NCI-H187 (cell line): ENCODE measurements at places on chromosomes 6 and 20.

DNA sequence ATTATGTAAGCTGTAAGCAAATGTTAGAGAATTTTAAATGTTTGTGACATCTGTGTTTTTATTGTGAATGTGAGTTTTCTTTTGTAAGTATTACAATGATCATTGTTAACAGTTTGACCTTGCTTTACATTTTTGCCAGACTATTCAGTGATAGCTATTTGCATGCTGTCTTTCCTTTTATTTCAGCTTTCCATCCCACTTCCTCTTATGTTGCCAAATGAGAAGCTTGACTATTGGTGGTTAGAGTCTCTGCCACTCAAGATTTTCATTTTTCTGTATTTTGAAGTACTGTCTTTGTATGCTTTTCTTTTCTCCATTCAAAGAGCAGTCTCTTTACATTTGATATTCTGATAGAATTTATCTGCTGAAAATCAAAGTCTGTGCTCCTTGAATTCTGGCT lies 104.1 kb downstream of the PRIM2 start:
- no peak for DNase-seq

GRCh38 chr6:165849534-165850430 lies 186.7 kb upstream of the PDE10A start:
- no peak for DNase-seq

DNA sequence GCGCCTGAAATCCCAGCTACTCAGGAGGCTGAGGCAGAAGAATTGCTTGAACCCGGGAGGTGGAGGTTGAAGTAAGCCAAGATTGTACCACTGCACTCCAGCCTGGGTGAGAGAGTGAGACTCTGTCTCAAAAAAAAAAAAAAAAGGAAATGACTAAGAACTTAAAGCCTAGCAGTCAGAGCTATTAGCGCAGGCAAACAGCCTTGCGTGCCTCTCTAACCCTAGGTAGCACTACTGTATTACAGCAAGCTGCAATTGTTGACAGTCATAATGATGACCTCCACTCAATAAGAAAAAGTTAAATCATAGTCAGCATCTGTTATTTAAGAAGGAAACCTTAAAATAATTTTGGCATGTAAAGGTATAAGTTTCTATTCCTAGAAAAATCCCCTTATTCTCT lies 14.4 kb downstream of the GSS start:
- no peak for DNase-seq

GRCh38 chr6:118712969-118713368 lies 61.6 kb upstream of the CEP85L start:
- DNase-seq, result no peak

- DNase-seq, result no peak
These were observed 81.0 kb downstream of the TMEM170B start for GRCh38 chr6:11618533-11618932.

GRCh38 chr6:166848979-166849748 lies 107.2 kb downstream of the RNASET2 start:
- DNase-seq, result no peak

- no peak for DNase-seq
These were observed 69.6 kb downstream of the POPDC3 start for GRCh38 chr6:105109955-105110895.

DNA sequence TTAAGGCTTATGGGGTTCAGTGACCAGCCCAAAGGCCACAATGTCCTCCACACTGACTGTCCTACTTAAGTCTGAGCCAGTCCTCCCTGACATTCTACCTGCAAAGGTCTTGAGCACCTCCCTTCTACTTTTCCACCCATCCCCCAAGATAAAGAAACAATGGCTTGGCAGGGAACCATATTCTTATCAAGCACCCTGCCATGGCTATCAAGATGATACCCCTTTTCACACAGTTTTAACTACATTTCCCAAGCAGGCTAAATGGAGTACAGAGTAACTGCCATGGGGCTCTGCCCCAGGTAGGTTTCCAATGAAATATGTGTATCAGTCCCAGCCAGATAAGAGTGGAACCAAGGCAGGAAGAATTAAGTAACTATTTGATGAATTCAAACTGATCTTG lies 85.9 kb upstream of the MOCS1 start:
- DNase-seq, result no peak

DNA sequence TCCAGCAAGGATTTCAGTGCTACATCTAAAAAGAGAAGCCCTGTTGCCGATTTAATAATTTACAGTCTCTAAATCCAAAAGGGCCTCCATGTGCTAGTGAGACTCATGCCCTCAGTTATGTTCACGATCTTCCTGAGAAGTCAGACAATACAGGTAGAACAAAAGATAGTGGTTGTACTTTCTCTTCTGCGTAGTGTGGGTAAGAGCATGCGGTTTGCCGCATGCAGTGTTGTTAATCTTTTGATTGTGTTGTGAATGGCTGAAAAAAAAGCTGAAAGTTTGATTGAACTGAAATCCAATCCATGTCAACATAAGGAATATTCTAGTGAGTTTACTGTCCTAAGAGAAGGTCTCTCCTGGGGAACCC lies 74.8 kb upstream of the AGPAT4 start:
- no peak for DNase-seq

GRCh38 chr20:53865901-53866793 lies 204.2 kb downstream of the BCAS1 start:
- DNase-seq, result peak; percentile 24

DNA sequence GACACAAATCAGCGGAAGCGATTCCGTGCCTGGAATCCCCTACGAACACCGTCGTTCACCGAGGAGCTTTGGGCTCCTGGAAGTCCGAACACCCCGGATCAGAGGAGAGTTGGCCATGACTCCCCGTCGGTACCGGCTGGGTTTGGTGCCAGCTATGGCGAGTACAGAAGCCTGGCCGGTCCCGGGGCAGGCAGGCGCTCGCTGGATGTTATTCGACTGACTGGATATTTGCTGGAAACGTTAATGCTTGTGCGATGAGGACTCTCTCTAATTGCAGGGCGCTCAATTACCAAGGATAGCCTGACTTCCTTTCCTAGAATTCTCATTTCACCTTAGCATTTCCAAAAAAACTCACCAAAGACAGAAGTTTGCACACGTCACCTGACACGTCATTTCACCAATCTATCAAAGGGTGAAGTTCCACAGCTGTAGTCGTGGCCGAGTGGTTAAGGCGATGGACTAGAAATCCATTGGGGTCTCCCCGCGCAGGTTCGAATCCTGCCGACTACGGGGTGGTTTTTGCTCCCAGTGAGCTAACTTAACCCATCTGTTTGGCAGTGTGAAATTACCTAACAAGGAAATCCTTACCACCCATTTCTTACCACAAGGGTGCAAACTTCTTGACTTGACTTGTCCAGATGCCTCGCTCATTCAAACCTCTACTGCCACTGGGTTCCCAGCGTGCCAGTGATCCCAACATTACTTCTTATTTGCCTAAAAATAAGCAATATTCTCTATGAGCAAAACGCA lies 22.7 kb upstream of the ZNF184 start:
- DNase-seq, result no peak

- DNase-seq, result no peak
These were observed 71.9 kb downstream of the NOL4L start for GRCh38 chr20:32513031-32513866.

GRCh38 chr6:150991487-150991886 lies 126.0 kb downstream of the MTHFD1L start:
- no peak for DNase-seq

DNA sequence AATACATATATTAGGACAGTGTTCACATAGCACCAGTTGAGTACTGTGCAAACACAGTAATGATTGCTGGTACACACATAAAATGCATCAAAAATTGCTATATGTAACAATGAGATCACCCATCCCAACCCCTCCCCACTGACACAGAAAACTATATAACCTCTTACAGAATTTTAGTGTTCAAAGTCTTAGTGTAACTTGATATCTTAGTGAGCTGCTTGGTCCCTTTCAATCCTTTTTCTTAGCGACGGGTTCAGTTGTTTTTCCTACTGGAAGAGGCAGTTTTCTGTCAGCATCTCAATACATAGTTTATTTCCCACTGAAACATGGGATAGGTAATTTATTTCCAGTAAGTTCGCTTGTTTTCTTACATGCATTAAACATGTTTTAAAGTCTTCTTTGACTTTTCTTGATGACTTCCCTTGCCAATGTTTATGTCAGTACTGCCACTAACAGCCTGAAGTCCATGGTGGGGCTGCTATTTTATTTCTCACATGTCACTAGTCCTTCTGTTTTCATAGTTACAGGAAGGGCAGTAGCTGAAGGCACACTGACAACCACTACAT lies 96.4 kb upstream of the FOXC1 start:
- no peak for DNase-seq

- no peak for DNase-seq
These were observed 506.2 kb upstream of the SLC35B3 start for GRCh38 chr6:8941577-8941976.

- no peak for DNase-seq
These were observed 68.6 kb downstream of the ESR1 start for GRCh38 chr6:151876122-151876521.

GRCh38 chr6:155256122-155256795 lies 7.6 kb upstream of the CLDN20 start:
- DNase-seq, result no peak

- DNase-seq, result no peak
These were observed 15.0 kb downstream of the KIAA0319 start for GRCh38 chr6:24630856-24631505.

GRCh38 chr6:41917528-41917927 lies 3.4 kb downstream of the MED20 start:
- DNase-seq, result no peak

DNA sequence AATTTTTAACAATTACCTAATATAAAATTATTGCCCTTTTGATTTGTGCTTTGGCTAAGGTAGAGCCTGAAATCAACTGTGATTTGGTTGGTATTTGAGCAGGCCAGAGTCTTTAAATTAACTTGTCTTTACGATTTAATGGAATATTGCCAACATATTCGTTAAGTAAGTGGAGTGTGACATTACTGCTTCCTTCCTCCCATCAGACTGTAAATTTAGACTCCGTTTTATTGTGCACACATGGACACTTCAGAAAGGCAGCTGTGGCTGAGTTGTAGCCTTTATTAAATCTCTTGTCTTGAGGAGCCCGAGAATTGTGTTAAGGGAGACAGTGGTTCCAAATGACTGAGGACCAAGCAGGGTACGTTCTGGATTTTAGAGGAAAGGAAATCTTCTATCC lies 57.4 kb downstream of the CAP2 start:
- peak; percentile 18 for DNase-seq

GRCh38 chr6:88913471-88913870 lies 49.9 kb downstream of the RNGTT start:
- no peak for DNase-seq

GRCh38 chr6:157385482-157385881 lies 4.5 kb downstream of the ZDHHC14 start:
- no peak for DNase-seq

DNA sequence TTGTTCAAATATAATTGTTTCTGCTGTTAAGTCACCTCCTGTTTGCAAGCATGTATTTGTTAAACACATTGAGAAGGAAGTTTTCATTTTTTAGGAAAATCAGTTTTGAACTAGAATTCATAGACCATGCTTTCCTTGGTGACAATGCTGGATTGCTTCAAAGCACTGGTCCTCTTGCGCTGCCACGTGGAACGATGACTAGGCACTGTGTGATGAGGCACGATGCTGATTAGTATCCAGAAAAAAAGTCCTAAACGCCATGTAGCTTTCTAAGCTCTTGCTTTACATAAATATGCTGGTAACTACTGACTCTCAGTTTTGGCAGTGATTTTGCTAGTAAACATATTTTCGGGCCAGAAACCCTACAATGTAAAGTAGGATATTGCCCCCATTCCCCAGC lies 11.1 kb upstream of the EXOC2 start:
- DNase-seq, result no peak

DNA sequence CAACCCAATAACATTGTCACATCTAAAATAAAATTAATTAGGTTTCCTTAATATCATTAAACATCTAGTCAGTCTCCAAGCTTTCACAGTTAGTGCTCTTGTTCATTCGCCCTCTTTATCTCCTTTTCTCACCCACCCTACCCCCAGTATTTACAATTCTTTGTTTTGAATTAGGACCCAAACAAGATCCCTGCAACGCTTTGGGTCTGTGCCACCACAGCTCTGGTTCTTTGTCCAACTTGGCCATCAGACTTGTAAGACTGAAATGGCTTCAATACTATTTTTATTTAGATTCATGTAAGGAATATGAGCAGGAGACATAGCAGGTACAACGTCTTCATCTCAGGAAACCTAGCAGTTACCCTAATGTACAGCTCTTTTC lies 276.5 kb downstream of the CDKAL1 start:
- DNase-seq, result no peak

DNA sequence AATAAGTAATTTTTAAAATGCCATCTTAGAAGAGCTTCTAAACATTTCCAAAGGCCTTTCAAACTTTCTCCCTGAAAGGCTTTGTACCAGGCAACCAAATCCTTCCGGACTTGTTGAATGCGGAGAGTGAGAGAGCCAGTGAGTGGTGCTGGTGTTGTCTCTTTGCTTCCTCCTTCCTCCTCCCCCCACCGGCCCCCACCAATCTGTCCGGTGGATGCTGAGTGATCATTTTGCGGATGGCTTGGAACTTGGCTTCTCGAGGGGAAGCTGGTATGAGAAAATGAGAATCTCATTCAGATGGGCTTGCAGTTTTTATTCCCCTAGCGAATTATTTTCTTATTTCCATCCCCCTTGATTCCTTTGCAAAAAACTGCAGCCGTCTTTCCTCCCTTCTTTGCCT lies 97.3 kb downstream of the ANKRD60 start:
- no peak for DNase-seq

DNA sequence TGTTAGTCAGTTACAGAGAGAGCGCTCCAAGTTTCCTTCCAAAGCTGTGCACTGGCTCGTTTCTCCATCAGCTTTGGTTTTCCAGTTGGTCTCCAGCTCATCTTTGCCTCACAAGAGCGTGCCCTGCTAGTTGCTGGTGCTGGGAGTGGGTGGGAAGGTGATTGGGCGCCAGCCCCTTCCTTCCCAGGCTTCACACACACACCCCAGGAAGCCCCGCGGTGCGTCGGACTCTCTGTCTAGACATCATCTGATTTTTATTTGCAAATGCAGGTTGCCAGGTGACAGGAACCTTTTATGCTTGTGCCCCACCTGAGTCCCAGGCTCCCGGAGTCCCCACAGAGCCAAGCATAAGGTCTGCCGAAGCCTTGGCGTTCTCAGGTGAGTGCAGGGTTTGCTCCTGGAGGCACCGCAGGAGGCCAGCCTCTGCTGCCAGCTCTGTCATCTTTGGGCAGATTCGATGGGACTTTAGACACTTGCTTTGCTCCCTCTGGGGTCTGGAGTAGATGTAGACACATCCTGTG lies 7.1 kb downstream of the IRF4 start:
- no peak for DNase-seq

DNA sequence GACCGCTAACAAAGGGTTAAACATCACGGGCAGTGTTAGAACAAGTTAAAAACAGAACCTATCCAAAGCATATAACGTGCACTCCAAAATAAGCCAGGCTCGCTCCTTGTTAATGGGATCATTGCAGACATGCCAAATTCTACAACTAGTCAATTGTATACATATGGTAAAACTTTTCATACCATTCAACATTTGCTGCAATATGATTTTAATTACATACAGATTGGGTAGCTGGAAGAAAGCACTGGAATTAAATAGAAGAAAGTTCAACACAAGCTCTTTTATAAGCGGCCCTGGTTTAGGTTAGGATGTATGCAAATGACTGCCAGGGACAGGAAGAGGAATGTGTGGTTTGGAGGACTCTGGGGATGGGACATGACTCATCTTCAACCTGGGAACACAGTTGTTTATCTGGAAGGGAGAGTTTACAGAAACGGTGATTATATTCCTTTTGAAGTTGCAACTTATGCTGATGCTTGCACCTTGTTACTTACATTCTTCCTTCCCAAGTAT lies 62.5 kb upstream of the TIAM2 start:
- no peak for DNase-seq
